ENCODE measurements at places on chromosomes 1 and 21. TPM values are rescaled to one million over a fixed set of nuclear protein-coding genes. Genes with fewer than 3 reads are reported as not detected.

DNA sequence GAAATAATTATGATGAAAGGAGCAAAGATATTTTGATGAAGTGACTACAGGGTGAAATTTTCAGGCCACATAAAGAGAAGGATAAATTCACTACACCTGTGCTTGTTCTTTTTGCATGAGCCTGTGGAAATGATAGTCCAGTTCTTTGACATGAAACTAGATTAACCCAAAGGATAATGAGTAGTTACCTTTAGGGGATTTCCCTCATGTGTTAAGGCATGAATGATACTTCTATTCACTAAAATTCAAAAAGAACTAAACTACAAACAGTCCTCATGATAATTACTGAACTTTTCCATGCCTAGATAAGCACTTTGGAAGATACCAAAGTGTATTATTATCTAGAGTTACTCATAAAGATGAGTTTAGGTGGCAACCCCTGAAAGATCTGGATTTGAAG, 244.3 kb downstream of the PTPRC start:
- DNase-seq = no peak

GRCh38 chr1:113903501-113904292, 902 bp downstream of the AP4B1 start:
- DNase-seq = peak; percentile 24

- no peak for DNase-seq
These were observed 25.0 kb downstream of the SRSF4 start for GRCh38 chr1:29156543-29157268.

- no peak for DNase-seq
These were observed 111.3 kb upstream of the WARS2 start for GRCh38 chr1:119251751-119252150.

DNA sequence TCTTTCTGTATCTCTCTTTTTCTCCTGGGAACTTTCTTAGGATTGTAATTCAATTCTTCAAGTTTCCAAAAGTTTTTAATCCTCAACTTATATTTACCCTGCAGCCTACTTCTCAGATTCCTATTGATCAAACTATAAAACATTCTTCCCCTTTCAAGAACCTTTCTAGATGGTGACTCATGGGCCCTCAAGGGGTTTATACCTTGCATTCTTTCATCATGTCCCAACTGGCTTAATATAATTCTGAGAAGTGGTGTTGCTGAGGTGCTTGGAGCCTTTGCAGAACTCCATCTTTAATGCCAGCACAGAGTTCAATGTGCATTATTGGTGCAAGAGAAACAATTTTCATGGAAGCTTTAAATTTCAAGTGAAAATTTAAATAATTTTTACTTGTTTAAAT, 273.4 kb downstream of the VAV3 start:
- DNase-seq = no peak

DNA sequence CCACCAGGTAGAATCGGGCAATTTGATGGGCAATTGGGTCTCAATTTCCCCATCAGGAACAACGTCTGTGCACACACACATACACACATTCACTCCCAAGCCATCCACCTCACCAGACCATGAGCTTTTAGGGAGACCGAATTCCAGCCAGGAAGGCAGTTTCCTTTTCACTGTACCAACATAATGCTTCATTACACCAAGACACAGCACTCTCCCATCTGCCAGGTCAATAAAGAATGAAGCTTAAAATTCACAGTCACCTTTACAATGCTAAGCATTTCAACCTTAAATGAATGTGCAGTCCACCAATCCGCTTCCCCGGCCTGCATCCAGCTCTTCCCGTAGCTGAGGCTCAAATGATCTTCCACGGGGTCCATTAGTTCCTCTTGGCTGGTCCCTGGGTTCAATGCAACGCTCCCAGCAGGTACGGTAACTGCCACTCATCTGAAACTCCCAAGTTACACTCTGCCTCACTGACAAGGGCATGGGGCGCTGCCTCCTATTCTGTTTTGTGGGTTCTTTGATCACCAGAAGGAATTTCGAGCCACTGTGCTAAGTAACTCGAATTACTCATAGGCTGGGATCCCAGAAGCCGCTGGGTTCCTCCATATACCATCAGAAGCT, 105.0 kb downstream of the SIM2 start:
- DNase-seq = no peak

GRCh38 chr1:214648801-214649200, 45.8 kb downstream of the CENPF start:
- DNase-seq = no peak

GRCh38 chr1:119139403-119139802, 1.1 kb downstream of the WARS2 start:
- peak; percentile 69 for DNase-seq

DNA sequence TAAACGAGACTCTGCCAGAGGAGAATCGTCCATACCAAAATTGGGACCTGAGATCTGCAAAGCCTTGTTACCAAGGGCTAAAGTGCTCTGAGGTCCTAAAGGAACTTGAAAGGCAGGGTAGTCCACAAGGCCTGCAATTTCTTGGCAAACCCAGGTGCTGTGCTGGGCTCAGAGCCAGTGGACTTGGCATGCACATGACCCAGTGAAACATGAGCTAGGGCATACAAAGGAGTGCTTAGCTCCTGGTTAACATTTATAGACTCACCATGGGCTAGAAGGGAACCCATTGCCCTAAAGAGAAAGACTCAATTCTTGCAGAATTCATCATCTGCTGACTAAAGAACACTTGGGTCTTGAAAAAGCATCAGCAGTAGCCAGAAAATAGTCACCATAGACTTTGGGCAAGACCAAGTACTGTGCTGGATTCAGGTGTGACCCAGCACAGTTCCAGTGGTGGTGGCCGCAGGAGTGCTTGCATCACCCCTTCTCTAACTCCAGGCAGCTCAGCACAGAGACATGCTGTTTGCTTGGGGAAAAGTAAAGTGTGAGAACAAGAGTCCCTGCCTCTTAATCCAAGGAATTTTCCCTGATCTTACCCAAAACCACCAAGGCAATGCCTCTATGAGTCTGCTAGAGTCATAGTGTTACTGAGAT, 1069.4 kb upstream of the ADGRL2 start:
- no peak for DNase-seq

- no peak for DNase-seq
These were observed 145.3 kb upstream of the ADAMTS5 start for GRCh38 chr21:27112186-27112585.

GRCh38 chr1:12047120-12047876, 15.8 kb upstream of the TNFRSF8 start:
- peak; percentile 38 for DNase-seq

DNA sequence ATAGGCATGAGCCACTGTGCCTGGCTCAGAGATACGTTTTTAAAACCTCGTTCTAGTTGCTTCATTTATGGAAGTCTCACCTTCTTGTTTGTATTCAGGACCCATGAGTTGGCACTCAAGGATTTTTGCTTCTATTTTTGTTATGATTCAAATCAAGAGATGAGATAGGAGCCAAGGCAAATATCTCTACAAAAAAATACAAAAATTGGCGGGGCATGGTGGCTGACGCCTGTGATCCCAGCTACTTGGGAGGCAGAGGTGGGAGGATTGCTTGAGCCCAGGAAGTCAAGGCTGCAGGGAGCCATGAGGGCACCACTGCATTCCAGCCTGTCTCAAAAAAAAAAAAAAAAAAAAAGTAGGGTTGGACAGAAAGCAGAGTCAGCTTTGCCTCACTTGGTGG, 36.8 kb upstream of the ERRFI1 start:
- DNase-seq = no peak

- peak; percentile 41 for DNase-seq
These were observed 16.1 kb downstream of the ENSA start for GRCh38 chr1:150613061-150613920.

- no peak for DNase-seq
These were observed 3.2 kb upstream of the UBASH3A start for GRCh38 chr21:42400525-42400924.

GRCh38 chr21:39117440-39117970, 65.7 kb downstream of the PSMG1 start:
- DNase-seq = no peak

The RYR2 gene
- polyA plus RNA-seq = not detected

The DRAXIN gene
- not detected for polyA plus RNA-seq

The TCHH gene
- not detected for polyA plus RNA-seq

The CSF3R gene
- polyA plus RNA-seq = not detected

The DDR2 gene
- 0.18 TPM for polyA plus RNA-seq

The TTC39A gene
- polyA plus RNA-seq = not detected

The C1QTNF12 gene
- polyA plus RNA-seq = not detected

The HNRNPU gene
- polyA plus RNA-seq = 357 TPM

The LRRC3 gene
- polyA plus RNA-seq = 0.11 TPM

The FALEC gene
- polyA plus RNA-seq = not detected
